ENCODE measurements at places on chromosomes 12 and 14.
A peak's percentile ranks its signal among the peaks of the same experiment; 100 is the strongest.

DNA sequence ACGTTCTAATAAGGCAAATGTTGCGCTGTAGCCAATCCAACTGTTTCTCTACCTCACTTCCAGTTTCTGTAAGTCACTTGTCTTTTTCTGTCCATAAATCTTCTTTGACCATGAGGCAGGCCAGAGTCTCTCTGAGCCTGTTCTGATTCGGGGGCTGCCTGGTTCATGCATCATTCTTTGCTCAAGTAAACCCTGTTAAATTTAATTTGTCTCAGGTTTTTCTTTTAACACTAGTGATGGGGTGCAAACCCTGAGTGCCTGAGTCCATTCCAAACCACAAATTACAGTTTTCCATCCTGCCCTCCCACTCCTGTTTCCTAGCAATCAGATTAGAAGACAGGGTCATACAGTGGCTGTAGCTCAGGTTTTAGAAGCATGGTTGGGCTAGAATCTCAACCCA, 41.9 kb downstream of the VWF start:
- no peak for DNase-seq

DNA sequence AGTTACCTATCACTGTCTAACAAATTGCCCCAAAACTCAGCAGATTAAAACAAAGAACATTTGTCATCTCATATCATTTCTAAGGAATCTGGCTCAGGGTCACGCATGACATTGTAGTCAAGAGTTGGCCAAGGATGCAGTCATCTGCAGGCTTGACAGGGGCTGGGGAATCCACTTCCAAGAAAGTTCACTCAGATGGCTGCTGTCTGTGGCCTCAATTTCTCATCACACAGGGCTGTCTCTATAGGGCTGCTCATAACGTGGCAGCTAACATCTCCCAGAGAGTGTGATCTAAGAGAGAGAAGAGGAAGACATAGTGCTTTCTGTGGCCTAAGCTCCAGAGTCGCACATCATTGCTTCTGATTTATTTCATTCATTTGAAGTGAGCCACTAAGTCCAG, 17.0 kb upstream of the IL22 start:
- no peak for DNase-seq

- no peak for DNase-seq
Measured at GRCh38 chr12:48216785-48217184, 13.7 kb upstream of the OR10AD1 start.

DNA sequence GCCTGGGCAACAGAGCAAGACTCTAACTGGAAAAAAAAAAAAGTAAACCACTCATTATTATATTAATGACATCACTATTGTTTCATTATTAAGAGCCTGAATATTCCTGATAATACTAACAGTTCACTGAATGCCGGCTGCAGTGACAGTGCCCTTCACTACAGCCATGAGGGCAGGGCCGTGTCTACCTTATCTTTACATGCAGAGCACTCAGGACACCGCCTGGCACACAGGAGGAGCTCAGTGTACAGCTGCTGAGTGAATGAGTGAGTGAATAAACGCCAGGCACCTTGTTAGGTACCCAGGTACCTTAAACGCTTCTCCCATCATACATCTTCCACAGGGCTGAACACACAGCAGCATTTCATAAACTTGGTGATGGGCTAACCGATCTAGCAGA, 23.2 kb downstream of the ZFYVE1 start:
- DNase-seq = no peak

DNA sequence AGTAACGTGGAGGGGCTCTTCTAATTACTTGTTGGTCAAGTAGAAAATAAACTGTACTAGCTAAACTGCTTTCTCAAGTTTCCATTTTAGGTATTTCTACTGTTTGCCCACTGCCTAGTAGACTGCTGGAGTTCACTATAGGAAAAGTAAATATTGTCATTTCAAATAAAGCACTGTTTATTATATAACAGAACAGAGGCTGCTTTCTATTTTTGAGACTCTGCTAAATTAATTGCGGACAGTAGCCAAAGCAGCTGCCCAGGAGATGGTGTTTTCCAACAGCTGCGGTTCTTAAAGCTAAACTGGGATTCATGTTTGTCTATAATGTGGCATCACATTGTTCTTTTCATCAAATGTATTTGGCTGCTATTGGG, 15.9 kb upstream of the SIX1 start:
- no peak for DNase-seq

DNA sequence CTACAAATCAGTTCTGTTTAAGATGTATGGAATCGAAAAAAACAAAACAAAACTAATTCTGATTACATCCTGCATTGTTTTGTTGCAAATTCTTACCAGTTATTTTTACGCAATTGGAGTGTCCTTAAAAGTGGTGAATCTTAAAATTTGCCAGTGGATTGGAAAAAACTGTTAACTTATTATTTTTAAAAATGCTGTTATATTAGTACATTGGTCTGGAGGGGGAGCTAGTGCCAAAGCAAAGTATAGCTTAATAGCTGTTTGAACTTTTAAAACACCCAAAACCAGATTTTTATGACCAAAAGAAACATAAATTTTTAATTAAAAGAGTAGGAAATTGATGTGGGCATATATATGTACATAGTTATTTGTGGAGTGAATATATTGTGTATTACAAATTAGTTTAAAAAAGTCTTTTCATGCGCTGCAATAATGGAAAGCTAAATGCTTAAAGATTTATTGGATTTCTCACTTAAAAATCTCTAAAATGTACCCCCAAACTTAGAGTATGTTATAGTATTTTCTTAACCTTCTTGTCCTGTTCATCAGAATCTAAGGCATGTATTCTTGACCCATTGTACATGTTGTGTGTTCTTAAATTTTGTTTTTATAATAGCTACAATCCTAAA, 2.5 kb downstream of the FUT8 start:
- DNase-seq = peak; percentile 80

- no peak for DNase-seq
Measured at GRCh38 chr12:101855976-101856375, 21.4 kb upstream of the DRAM1 start.

GRCh38 chr12:54053751-54054741, at the start of gene HOXC4:
Gene HOXC4, plus strand, starts transcription at chr12:54053835. Its CDS starts 88 bp downstream, at chr12:54053923.
- DNase-seq = peak; percentile 67

- DNase-seq = no peak
Measured at GRCh38 chr14:23307687-23308644, 1.3 kb downstream of the BCL2L2 start.

DNA sequence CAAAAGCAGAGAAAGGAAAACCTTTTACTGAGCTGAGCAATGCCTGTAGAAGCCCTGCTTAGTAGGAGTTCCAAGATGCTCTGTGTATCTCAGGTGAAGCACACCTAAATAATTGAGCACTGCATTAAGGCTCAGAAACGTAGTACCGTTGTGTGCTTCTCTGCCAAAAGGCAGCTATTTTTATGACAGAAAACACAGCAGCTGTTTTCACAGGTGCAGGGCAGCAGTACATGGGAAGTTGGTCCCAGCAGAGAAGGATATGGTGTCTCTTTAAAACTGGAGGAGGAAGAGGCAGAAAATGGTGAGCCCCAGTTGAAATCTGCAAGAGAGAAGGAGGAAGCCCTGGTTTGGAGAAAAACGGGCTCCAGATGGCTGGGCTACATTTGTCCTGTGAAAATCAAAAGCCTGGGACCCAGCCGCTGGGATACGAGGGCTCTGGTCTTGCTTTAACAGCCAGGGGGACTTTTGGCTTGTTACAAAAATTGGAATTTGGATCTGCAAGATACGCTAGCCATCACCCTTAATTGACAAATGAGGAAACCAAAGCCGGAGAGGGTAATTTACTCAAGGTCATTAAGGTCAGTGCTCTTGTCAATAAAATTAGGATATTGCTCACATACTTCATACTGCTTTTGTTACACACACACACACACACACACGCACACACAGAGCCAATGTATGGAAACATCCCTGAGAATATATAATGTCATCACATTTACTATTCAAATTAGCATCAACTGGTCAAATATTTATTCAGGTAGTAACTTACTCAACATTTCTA, 27.3 kb downstream of the SPRING1 start:
- DNase-seq = peak; percentile 23

GRCh38 chr14:81529391-81529790, 4.3 kb downstream of the SEL1L start:
- no peak for DNase-seq

GRCh38 chr12:53505086-53505485, 2.2 kb downstream of the NPFF start:
- no peak for DNase-seq

- no peak for DNase-seq
Measured at GRCh38 chr14:105470350-105471296, 4.0 kb upstream of the CRIP2 start.

DNA sequence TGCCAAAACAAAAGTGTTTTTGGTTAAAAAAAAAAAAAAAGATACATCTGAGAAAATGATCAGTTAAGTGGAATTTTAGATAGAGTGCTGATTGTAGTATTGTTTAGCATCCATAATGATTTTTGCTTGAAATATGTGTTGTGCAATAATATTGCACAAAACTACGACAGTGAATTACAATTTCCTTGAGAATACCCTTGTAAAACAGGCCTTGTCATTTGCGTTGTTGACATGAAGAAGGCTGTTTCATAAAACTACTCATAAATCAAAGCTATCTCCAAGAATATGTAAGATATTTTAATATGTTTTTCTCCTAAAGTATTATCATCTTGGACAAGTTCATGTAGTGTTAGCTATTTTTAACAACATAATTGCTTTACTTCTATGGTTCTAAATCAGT, 1077.0 kb downstream of the LRFN5 start:
- no peak for DNase-seq

DNA sequence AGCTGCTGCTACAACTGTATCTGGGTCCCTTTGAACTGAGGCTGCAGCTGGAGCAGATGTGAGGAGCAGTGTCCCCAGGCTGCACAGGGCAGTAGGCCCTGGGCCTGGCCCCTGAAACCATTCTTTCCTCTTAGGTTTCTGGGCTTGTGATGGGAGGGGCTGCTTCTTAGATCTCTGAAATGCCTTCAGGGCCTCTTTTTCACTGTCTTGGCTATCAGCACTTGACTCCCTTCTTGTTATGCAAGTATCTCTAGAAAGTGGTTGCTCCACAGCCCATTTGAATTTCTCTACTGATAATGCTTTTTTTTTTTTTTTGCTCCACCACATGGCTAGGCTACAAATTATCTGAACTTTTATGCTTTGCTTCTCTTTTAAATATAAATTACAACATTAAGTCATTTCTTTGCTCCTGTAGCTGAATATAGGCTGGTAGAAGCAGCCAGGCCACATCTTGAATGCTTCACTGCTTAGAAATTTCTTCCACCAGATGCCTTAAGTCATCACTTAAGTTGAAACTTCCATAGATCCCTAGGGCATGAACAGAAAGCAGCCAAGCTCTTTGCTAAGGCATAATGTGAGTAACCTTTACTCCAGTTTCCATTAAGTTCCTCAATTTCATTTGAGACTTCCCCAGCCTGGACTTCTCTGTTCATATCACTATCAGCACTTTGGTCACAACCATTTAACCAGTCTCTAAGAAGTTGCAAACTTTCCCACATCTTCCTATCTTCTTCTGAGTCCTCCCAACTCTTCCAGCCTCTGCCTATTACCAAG, 41.1 kb downstream of the ACSM4 start:
- no peak for DNase-seq

DNA sequence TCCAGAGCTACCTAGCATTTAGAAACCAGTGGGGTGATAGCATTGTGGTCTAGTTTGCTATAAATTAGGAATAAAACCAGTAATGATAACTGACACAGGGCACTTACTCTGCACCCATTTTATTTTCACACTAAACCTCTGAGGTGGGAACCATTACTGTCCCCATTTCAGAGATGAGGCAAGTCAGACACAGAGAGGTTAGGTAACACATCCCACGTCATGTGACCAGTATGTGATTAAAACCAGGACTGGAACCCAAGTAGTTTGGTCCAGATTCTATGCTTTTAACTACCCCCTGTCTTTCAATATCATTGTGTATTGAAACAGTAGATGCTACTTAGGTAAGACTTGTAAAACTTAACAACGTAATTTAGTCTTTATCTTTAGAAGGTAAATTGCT, 110.2 kb downstream of the PLXNC1 start:
- no peak for DNase-seq

DNA sequence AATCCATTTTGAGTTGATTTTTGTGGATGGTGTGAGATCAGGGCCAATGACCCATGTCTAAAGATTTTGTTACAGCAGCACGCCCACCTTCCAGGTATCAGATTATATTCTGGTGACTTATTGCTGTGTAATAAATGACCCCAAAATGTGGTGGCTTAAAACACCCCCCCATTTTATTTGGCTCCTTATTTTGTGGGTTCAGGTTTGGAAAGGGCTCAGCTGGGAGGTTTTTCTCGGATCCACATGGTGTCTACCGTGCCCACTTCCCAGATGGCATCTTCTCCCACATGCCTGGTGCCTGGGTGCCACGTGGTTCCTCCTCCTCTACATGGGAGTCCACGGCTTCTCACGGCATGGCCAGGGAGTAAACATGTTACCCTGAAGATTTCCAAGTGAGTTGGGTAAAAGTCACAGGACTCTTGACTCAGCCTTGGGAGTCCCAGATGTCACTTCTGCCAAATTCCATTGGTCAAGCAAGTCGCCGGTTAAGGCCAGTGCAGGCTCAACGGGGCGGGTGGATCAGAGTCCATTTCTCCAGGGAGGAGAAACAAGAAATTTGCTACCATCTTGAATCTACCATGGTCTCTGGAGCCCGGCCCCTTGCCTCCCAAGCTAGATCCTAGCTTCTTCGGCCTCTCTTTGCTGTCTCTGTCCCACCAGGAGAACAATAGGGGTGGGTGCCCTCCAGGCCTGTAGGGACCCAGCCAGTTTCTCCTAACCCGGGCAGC, 214.3 kb downstream of the KIF26A start:
- DNase-seq = no peak

DNA sequence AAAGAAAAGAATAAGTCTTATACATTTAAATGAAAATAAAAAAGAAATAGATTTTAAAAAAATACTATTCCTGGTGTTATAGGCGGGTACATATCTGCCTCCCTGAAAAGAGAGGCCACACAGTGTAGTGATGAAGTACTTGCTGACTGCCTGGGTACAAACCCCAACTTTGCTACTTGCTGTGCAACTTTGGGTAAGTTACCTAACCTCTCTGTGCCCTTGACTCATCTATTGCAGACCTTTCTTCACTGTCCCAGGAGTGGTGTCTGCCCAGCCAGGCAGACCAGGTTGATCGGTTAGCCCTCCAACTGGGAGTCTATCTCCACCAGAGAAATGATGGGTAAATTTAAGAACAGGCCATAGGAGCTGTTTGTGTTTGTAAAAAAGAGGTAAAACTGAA, 82.0 kb downstream of the SLC24A4 start:
- no peak for DNase-seq

GRCh38 chr12:51381226-51382079, 9.8 kb downstream of the GALNT6 start:
- no peak for DNase-seq

Measured in brain (organoid and tissue), 16 donors.